Stimulated activated CD8-positive, alpha-beta memory T cell treated with anti-CD3 and anti-CD28 coated beads, Interleukin-4, amount 100 ng/mL, for 1 hour (primary cell): ENCODE measurements at places on chromosomes 7 and 10.

- no peak for DNase-seq
These were observed 527.3 kb upstream of the GHITM start for GRCh38 chr10:83612050-83612449.

GRCh38 chr10:102118867-102119266, 1.3 kb downstream of the LDB1 start:
- no peak for DNase-seq

- DNase-seq, result no peak
These were observed 141.8 kb upstream of the CDC14C start for GRCh38 chr7:48782511-48782910.

DNA sequence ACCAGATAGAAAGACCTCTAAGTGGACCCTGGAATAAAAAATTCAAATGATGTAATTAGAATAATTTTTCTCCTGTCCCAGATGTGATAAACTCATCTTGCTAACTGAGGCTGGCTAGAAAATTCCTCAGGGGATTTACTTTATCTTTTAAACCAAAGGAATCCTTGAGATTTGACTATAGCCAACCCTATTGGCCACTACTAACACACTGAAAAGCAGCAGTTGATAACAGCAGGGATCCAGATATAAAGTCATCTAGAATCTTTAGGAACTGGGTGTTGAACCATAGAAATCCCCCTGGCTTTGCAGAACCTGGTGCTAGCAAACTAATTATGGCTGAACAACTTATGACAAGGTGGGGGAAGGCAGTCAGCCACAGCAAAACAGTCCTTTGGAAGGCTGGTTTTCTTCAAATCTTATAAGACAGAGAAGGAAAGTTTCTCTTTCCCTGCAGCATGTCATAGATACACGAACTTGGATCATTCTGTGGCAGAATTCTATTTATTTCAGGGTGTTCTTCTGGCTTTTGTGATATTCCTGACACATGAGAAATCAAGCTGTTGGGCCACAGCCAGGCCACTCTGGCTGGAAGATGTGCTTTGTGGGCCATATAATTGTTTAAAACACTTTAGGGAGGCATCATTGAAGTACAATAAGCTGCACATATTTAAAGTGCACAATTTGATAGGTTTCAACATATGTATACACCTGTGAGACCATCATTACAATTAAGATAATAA, 643.6 kb downstream of the SORCS3 start:
- no peak for DNase-seq

- DNase-seq, result no peak
These were observed 225.5 kb upstream of the NFE2L3 start for GRCh38 chr7:25926451-25926850.
